Left cardiac atrium (tissue), 4 donors: ENCODE measurements at places on chromosomes 11 and 22. TPM values are rescaled to one million over a fixed set of nuclear protein-coding genes. Genes with fewer than 3 reads are reported as not detected.

DNA sequence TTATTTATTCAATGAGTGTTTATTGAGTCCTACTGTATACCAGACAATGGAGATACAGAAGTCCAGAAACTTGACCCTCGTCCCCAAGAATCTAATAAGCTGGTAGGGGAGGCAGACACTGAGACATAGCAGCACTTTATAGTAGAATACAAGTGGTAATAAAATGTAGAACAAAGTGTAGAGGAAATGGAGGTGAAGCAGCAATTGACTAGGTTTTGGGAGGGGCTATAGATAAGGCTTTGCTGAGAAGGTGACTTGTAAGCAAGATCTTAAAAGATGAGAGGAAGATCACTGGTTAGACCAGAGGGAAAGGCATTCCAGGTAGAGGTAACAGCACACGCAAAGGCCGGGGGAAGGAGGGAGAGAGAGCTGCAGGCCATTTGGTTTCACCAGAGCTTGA is 57.3 kb downstream of the ZBTB16 start:
- DNase-seq: no peak

- DNase-seq: peak; percentile 95
These were observed at the start of gene FAM89B for GRCh38 chr11:65572356-65573051. FAM89B (plus strand) TSS chr11:65572538; CDS start chr11:65572670, 132 bp downstream.

DNA sequence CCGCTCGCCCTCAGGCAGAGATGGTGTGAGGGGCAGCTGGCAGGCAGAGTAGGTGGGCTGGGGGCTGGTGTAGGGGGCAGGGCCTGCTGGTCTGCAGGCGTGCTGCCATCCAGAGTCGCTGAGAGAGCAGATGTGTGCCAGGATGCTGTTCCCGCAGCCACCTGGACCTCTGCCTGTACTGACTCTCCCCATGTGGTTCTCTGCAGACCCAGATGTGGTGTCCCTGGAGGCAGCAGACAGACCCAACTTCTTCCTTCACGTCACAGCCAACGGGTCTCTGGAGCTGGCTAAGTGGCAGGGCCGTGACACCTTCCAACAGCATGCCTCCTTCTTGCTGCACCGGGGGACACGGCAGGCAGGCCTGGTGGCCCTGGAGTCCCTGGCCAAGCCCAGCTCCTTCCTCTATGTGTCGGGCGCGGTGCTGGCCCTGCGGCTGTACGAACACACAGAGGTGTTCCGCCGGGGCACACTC is 58.6 kb downstream of the OTOG start:
- DNase-seq: no peak

SLC22A25 gene
- not detected for total RNA-seq

DNA sequence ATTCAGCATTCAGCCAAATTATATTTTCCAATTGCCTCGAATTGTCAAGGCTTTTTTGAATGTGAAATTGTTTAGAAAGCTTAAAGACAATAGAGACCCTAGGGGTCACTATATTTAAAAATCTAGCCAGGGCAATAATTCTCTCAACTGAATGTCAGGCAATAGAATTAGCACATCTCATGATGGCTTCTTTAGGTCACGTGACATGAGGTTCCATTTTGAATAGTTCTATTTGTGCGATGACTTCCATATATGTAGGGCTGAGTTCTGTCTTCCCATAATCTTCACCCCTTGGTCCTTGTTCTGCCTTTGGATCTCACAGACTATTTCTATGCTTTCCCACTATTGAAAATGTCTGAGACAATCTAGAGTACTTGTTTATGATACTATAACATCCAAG is 527.7 kb upstream of the KIRREL3 start:
- no peak for DNase-seq

DNA sequence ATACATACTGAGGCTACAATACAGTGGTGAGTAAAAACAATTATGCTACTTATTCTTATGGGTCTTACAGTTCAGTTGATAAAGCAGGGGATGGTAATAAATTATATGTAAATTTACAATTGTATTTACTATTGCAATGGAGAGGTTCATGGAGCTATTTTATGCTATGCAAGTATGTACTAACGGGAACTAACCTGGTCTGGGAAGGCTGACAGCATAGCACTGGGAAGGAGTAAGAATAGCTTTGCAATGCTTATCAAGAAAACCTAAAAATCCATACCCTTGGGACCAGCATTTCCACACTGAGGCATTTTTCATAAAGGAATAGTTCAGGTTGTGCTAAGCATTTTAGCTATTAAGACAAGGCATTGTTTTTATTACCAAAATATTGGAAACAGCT is 700.6 kb downstream of the NELL1 start:
- DNase-seq: no peak

DNA sequence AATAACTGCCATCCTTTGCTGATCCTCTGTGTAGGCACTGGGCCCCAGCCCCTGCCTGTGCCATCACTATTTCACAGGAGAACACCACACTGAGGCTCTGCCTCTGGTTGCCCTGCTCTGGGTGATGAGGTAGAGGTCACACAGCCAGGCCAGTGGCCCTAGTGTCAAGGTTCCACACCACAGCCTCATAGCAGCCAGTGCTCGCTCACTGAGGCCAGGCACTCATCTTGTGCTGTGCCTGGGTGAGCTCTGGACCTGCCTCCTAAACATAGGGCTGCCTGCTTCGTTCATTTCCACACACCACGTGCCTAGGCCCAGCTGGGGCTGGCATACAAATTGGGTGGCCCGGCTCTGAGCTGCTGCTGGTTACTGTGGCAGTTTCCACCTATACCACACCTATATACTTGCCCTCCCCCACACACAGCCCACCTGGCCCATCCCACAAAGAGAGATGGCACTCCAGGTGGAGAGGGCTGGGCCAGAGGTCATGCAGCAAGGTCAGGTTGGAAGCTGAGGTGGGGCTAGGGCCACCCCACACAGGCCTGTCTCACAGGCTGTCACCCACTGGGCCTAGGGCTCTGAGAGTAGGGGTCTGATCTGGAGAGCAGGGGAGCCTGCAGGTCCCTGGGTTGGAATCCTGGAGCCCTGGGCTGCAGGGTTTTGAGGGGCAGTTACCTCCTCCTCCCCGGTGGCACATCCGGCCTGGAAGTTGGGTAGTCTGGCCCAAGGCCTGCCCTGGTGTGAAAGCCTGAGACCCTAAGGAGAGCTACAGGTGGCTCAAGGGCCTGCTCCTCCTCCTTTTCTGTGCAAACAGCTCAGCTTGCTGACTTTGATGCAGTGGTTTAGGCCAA is 11.2 kb downstream of the KCNQ1OT1 start:
- DNase-seq: peak; percentile 10
